ENCODE measurements at places on chromosomes 3 and 15. TPM values are rescaled to one million over a fixed set of nuclear protein-coding genes. Genes with fewer than 3 reads are reported as not detected.

DNA sequence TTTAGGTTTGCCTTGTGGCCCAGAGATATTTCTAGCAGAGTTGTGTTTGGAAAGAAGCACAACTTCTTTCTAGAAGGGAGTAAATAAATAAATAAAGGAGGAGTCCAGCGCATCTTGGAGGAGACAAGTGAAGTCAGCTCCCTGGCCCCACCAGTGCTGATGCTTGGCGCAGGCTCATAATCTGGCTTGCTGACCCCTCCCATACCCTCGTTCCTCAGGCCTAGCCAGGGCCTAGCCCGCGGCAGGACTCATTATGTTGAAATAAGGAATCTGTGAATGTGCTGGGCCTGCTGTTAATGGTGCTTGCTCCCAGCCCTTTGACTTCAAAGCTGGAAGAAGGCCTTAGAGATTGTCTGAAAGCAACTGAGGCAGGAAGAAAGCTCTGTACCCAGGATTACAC, 3.1 kb downstream of the ZNF710 start:
- no peak for DNase-seq

GRCh38 chr3:120678984-120679383, 3.1 kb downstream of the HGD start:
- no peak for DNase-seq

GRCh38 chr3:151541178-151541577, 80.3 kb upstream of the IGSF10 start:
- no peak for DNase-seq

GRCh38 chr3:12966847-12967605, 106.2 kb downstream of the IQSEC1 start:
- peak; percentile 35 for DNase-seq

DNA sequence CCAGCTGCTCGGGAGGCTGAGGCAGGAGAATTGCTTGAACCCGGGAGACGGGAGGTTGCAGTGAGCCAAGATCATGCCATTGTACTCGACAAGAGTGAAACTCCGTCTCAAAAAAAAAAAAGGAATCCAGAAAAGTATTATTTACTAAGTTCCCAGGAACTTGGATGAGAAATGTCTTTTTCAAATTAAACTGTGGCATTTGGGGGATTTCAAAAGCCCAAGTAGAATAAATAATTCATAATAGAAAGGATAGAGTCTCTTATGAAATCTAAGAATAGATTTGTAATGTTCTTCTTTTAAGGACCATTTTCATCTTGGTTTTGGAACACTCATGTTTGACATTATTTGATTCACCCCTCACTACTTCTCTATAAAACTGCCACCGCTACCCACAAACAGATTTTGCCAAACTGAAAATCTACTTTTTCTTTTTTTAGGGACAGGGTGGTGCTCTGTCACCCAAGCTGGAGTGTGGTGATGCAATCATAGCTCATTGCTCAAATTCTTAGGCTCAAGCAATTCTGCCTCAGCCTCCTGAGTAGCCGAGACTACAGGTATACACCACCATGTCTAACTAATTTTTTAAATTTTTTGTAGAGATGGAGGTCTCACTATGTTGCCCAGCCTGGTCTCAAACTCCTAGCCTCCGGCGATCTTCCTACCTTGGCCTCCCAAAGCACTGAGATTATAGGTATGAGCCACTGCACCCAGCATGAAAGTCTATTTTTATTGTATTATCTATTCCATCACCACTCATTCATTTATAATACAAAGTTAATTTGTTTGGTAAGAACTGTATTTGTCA, 99.3 kb downstream of the SENP2 start:
- no peak for DNase-seq

DNA sequence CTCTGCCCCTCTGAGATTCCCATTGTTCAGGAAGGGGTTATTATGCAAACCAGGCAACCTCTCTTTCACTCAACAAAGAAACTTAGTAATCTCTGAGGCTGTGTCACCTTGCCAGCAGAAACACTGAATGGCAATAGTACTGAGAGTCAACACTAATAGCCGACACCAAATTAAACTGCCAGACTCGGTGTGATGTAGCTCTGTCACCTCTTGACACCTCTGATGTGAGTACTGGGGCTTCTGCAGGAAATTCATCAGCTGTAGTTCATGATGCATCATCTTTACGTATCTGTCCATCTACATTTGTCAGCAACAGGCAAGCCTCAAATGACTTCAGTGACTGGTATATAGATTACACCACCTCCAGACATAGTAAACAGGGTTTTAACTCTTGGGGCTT, 65.0 kb upstream of the ONECUT1 start:
- no peak for DNase-seq

GRCh38 chr15:87959080-87959479, 297.5 kb downstream of the NTRK3 start:
- no peak for DNase-seq

GRCh38 chr3:106263011-106263410, 394.2 kb upstream of the CBLB start:
- no peak for DNase-seq

GRCh38 chr3:16761571-16761970, 123.2 kb upstream of the PLCL2 start:
- no peak for DNase-seq

DNA sequence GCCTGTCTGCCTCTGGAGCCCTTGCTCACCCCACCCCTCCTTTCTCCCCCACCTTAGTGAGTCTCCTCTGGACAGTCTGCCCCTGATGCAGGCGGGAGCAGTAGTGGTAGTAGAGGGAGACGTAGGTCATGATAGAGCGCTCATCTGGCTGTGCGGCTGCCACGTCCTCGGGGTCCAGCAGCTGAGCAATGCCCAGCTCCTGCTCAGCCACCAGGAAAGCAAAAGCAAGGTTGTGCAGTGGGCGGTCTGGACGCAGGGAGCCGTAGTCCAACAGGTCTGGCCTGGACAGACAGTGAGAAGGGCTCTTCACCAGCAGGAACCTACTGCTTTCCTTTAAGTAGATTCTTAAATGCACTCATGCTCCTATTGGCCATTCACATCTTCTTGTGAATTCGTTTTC, 6.7 kb downstream of the SPTBN5 start:
- no peak for DNase-seq

- DNase-seq: no peak
These were observed 9.7 kb downstream of the RHCG start for GRCh38 chr15:89486726-89487050.

- no peak for DNase-seq
These were observed 378.7 kb downstream of the ZNF385D start for GRCh38 chr3:21372316-21372715.

DNA sequence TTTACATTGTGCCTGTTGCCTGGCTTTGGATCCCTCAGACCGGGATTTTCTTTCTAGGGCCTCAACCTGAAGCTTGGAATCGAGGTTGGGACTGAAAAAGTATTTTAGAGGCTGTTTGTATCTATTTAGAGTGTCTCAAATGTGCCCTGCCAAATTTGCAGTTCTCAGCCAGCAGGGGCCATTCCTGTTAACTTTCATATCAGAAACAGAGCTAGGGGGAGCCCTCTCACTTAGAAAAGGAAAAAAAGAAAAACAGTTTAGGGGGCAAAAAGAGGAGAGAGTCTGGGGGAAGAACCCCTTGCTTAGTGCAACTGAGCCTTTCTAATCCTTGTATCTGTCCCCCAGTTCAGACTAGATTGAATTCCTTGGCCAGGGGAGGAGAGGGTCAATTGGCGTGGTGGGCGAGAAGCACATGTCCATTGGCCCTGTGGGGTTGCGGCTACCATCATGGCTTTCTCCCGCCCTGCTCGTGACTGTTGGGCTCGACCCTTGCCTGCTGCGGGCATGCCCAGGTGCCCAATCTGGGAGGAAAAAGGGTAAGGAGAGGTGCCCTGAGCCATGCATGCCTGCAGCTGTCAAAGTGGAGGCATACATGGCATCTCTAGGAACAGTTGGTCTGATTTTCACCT, 101.6 kb downstream of the CFAP44 start:
- DNase-seq: no peak

GRCh38 chr3:148974726-148975125, 16.6 kb upstream of the GYG1 start:
- DNase-seq: no peak

DNA sequence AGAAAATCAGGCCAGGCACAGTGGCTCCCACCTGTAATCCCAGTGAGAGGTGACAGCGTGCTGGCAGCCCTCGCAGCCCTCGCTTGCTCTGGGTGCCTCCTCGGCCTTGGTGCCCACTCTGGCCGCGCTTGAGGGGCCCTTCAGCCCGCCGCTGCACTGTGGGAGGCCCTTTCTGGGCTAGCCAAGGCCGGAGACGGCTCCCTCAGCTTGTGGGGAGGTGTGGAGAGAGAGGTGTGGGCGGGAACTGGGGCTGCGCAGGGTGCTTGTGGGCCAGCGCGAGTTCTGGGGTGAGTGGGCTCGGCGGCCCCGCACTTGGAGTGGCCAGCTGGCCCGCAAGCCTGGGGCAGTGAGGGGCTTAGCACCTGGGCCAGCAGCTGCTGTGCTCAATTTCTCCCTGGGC, 252.6 kb downstream of the FOXP1 start:
- DNase-seq: no peak

DNA sequence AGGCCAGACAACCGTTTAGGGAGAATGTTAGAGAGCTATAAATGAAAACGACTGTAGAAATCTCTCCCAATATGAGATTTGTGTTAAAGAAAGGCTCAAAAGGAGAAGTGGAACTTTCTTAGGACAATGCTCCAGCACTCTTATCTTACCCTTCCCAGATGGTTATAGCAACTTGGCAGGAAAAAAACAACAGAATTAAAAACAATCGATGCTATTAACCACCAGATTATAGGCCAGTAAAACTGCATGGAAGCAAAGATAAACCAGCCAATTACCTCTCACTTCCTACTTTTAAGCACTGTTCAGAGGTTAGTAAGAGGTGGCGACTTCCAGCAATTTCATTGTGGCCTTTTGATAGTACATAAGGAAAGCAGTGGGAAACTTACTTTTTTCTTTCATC, 72.9 kb downstream of the TMCC1 start:
- peak; percentile 87 for DNase-seq

- DNase-seq: no peak
These were observed 10.2 kb downstream of the IDH3A start for GRCh38 chr15:78159395-78159794.

DNA sequence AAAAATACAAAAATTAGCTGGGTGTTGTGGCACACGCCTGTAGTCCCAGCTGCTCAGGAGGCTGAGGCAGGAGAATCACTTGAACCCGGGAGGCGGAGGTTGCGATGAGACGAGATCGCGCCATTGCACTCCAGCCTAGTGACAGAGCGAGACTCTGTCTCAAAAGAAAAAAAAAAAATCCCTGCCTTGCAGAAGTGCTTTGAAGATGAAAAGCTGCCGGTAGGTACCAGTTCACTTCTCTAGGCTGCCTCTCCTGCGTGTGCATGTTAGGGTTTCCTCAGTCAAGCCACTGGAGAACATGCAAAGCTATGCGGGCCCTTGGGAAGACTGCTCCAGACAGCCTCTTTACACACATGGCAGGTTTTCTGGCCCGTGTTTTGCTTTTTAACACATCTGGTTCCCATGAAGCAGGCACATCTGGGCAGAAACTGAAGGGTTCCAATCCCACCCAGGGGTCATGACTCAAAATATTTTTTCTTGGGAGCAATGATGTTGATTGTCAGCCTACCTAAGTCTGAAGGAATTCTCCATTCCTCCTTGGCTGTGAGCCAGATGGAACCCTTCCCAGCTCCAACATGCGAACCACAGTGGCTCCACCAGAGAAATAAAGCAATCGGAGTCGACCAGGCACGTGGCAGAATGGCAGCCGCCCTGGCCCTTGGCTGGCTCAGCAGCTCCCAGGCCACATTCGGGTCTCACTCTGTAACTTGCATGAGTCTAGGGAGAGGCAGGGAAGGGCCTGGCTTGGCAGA, 29.6 kb downstream of the MGLL start:
- peak; percentile 82 for DNase-seq

DNA sequence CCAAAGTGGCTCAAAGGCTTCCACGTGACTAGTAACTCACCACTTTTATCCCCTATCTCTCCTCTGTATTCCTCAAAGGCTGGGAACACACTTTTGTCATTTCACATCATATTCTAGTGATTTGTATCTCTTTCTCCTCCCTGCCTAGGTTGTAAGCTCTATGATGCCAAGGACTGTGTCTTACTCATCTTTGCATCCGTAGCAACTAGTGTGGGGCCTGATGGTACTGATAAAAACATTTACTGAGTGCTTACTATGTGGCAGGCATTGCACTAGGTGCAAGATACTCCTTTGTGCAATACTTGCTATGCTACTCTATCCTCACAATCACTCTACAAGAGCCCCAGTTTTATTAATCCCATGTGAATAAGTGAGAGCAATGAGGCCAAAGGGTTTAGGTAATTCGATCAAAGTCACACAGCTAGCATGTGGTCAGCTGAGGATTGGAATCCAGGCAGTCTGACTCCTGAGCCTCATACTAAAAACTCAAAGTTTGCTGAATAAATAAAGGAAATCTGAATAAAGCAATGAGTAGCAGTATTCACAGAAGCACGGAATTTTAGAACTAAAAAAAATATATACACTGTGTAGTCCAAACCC, 342.6 kb upstream of the ICE2 start:
- no peak for DNase-seq

GRCh38 chr3:65322910-65323309, 635.1 kb upstream of the ADAMTS9 start:
- DNase-seq: no peak

DNA sequence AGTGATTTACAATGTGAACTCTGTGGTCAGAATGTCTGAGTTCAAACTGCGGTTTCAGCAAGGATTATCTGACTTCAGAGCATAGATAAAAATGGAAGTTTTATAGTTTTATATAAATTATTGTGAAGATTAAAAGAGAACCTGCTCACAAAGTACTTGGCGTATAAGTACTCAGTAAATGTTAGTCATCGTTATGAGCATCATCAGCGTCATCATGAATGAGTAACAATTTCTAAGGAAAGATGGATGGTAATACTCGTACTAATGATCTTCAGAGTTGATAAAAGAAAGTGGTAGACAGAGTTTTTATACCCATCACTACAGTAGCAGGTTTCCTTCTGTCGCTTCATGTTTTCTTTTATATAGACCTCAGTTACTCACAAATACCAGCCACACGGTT, 341.8 kb downstream of the RAP2B start:
- no peak for DNase-seq

The CLSTN2 gene
- not detected for total RNA-seq

The TLR9 gene
- total RNA-seq: not detected

The SERPINI2 gene
- not detected for total RNA-seq

The DPPA4 gene
- total RNA-seq: not detected

The CD200R1 gene
- total RNA-seq: not detected

The CACNA1D gene
- not detected for total RNA-seq

The HESX1 gene
- total RNA-seq: 0.58 TPM

The FANCD2OS gene
- not detected for total RNA-seq

The GPR87 gene
- total RNA-seq: not detected

The NR2F2 gene
- total RNA-seq: 182 TPM

The NCEH1 gene
- total RNA-seq: 20.5 TPM

The SNTN gene
- total RNA-seq: not detected

All from endothelial cell of umbilical vein (primary cell).